ENCODE measurements at places on chromosomes 7 and 10. TPM values are rescaled to one million over a fixed set of nuclear protein-coding genes. Genes with fewer than 3 reads are reported as not detected.

GRCh38 chr10:132482090-132482800, 55.3 kb upstream of the INPP5A start:
- DNase-seq = no peak

- no peak for DNase-seq
These were observed 59.2 kb upstream of the CYP2C9 start for GRCh38 chr10:94879214-94879613.

- DNase-seq = no peak
These were observed 2.1 kb upstream of the ZMIZ1 start for GRCh38 chr10:79066411-79067240.

GRCh38 chr7:63925262-63925625, 73.4 kb upstream of the ZNF722 start:
- DNase-seq = peak; percentile 22

DNA sequence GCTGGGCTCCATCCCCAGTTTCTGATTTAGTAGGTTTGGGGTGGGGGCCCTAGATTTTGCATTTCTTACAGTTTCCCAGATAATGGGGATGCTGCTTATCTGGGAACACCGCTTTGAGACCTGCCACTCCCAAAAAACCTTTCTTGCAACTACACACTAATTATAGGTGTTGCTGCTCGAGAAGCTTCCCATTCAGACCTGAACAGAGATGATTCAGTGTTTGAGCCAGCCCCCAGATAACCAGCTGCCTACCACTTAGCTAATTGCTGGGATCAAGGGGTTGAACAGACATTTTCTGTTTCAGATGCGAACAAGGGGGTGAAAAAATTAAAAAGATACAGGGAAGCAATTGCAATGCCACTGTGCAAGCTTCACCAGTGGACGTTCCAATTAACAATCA, 448.5 kb downstream of the KCNMA1 start:
- DNase-seq = no peak

GRCh38 chr7:137967143-137968018, 34.5 kb downstream of the CREB3L2 start:
- DNase-seq = no peak

DNA sequence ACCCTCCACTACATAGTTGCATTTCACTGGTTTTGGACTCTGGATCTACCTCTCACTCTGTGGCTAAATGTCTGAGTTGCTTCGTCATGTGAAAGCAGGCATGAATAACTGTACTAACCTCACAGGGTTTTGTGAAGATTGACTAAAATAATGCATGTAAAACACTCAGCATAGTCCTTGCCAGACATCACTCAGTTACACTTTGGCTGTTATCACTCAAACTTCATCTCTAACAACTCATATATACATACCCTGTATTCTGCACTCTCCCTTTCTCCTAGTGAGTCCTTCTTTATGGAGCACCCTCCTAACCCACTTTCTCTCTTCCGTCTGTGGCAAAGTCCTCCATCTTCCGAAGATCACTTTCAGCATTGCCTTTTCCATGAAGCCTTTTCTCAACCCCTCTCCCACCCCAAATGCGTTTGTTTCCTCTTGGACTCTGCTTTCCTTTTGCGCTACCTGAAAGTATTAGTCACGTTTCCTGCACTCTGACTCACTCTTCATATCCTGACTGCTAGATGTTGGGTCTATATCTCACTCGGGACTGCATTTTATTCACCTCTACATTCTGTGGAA, 72.6 kb downstream of the OSBPL3 start:
- no peak for DNase-seq

DNA sequence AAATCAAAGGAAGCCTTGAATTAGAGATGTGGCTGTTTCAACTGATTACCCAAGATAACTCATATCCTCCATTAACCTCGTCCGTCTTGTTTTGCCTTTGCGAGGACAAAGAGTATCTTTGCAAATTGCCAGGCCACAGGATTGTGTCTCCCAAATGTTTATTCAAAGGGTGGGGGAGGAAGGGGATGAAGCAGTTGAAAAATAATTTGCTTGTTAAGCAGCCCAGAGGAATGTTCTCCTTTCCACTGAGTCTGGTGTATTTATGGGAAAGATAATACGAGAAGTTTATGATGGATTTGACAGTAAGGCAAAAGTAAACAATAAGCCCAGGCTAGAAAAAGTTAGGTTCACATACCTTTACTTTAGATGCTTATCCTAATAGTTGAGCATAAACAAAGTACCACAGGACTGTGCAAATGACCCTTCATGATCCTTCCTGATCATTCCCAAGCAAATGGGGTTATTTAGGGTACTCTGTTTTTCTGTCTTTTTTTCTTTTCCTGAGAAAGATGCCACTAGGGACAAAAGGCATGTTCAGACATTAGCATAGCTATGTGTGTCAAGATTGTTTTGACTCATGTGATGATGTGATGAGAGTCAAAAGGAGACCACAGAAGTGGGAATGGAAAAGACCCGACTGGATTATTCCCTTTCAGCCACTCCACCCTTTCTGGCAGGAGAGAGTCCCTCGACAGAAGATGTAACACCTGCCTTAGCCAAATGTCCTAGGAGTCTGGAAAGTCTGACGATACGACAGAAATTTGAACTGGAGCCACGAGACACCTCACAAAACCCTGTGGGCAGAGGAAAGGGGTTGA, 243.0 kb upstream of the GLI3 start:
- no peak for DNase-seq

DNA sequence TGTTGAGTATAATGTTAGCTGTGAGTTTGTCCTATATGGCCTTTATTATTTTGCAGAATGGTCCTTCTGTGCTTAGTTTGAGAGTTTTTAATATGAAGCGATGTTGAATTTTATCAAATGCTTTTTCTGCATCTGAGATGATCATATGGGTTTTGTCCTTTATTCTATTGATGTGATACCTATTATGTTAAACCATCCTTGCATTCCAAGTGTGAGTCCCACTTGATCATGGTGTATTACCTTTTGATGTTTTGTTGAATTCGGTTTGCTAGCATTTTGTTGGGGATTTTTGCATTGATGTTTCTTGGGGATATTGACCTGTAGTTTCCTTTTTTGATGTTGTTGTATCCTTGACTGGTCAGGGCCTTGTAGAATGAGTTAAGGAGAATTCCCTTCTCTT, 166.4 kb downstream of the MLLT10 start:
- DNase-seq = no peak

DNA sequence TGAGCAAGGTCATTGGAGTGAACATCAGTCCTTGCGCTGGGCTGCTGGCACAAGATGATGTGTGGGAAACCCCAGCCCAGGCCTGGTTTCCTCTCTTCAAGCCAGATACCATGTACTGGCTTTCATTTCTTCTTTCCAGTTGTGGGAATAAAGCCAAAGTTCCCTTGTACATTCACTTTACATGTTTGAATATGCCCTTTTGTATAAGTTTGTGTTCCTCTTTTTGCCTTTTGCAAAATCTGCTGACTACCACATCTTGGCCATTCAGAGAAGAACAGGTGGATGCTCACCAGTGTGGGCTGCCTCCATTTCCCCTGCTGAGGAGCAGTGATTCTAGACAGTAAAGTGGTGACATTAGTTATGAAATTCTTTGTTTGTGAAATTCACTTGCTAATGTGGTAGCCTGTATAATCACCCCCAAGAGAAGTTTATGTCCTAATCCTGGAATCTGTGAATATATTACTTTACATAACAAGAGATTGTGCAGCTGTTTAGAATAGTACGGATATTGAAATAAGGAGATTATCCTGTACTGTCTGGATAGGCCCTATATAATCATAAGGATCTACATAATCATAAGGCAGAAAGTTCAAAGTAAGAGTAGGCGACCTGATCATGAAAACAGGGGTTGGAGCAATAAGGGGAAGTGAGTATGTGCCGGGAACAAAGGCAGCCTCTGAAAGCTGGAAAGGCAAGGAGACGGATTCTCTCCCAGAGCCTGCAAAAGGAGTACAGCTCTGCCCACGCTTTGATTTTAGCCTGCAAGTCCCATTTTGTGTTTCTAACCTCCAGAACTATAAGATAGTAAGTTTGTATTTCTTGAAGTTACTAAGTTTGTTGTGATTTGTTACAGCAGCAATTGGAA, 18.8 kb upstream of the AOAH start:
- no peak for DNase-seq

DNA sequence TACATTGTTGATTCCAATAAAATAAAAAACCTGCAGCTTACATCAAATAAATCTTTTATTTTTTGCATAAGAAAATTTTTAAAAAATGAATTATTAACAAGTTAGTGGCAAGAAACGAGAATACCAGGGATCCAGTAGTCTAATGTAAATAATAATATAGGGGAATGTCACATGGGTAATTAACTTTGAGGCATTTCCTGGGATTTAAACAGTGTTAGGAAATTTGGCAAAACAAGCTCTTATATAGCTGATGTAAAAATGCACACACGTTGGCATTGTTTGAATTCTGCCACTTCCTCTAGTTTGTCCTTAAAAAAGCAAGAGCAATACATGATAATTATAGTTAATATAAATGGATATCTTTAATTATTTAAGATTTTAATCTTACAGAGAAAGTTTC, 768.6 kb downstream of the CNTNAP2 start:
- DNase-seq = no peak

DNA sequence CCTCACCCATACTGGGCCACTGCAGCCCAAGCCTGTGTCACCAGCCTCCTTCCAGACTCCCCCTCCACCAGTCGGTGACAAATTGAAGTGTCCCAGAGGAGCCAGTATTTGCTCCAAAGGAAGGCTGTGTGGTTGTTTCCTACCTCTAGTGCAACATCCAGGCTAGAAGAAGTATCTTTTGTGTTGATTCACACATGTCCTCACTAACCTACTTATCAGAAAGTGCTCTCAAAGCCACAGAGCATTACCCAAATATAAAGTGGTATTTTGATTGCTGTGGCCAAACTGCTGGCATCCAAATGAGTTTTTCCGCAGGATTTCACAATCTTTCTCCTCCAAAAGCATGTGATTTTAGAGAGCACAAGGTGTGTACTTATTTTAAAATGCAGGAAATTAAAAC, 134.8 kb downstream of the CUL2 start:
- no peak for DNase-seq

- peak; percentile 90 for DNase-seq
These were observed 743 bp upstream of the PITRM1 start for GRCh38 chr10:3173171-3173878.

DNA sequence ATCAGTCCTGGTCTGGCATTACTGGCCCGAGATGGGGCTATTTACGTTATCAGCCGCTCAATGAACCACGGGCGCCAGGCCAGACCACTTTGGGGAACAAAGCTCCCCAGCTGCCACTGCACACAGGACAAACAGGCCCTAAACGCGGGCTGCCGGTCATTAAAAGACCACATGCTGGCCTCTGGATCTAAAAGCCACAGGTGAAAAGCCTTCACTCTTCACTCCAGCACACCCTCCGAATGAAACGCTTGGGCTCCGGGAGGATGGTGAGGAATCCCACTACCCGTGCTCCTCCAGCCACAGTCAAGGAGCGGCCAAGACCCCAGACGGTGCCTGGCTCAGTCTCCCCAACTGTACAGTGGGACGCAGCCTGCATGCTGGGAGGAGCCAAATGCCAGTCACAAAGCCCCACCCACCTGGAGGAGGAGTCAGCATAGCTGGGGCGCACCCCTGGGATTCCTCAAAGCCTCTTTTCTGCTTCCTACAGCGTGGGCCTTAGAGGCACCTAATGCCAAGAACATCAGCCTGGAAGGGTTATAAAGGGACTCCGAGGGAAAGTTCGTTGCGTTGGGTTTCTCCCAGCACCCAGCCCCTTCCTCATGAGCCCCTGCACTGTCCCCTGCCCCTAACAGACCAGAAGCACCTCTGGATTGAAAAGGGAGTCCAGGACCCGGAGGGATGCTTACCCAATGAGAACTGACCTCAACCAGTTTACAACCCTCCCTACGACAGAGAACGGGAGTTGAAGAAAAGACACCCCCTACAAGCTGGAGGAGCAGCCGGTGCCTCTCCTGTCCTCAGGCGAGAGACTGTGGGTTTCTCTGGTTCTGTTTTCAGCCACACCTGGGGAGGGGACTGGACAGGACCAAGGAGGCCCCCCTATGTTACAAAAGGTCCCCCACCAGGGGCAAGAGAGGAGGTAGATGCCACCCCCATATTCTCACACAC, 4.7 kb downstream of the PDGFA start:
- peak; percentile 72 for DNase-seq

DNA sequence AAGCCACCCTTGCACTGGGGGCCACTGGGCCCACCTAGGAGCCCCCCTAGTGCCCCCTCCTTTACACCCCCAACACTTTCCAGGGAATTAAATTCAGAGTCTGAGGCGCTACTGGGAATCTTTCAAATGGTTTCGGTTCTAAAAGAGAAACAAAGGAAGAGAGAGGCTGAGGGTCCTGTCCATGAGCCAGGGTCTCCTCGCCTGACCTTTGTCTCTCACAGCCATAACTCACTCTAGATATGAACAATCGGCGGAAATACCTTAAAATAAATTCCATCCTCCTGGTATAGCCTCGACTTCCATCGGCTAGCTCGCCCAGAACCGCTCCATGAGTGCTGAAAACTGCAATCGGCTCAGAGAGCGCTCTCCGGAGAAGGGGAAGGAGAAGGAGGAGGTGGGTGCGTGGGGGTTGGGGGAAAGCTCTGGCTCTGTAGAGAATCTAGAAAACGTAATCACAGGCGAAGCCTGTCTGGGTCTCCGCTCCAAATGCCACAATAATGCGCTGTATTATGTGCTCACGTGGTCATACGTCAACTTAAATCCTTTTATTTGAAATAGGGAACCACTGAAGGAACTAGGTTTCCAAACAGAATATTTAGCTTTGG, 12.6 kb downstream of the HOXA4 start:
- no peak for DNase-seq

GRCh38 chr7:41699516-41699915, 3.4 kb downstream of the INHBA start:
- DNase-seq = no peak

The TUBAL3 gene
- polyA plus RNA-seq = 0.08 TPM

The ANLN gene
- 0.19 TPM for polyA plus RNA-seq

The BEND7 gene
- 7.3 TPM for polyA plus RNA-seq

The BTBD16 gene
- 0.34 TPM for polyA plus RNA-seq

The OR2A7 gene
- polyA plus RNA-seq = 1.4 TPM

The EFCAB10 gene
- polyA plus RNA-seq = 0.12 TPM

The HYAL4 gene
- polyA plus RNA-seq = not detected

The EBLN1 gene
- polyA plus RNA-seq = not detected
